ENCODE measurements at places on chromosomes 3 and 15.
A peak's percentile ranks its signal among the peaks of the same experiment; 100 is the strongest.

DNA sequence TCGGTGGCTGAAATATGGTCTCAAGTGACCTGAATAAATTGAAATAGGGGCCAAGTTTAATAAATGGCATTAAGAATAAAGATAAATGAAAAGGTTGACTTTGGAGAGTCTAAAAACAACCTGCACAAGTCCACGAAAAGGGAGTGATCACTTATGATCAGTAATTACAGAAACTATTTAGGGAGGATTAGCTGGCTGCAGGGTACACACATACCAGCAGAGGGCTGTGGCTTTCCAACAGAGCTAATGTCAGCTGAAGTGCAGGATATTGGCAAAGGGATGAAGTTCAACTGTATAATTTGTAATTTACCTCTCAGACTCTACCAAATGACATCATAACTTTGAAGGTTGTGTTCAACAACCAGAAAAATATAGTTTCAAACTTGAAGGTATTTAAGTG, 86.8 kb downstream of the SYNPR start:
- no peak for DNase-seq

GRCh38 chr3:58560771-58561311, 16.4 kb downstream of the FAM107A start:
- no peak for DNase-seq

DNA sequence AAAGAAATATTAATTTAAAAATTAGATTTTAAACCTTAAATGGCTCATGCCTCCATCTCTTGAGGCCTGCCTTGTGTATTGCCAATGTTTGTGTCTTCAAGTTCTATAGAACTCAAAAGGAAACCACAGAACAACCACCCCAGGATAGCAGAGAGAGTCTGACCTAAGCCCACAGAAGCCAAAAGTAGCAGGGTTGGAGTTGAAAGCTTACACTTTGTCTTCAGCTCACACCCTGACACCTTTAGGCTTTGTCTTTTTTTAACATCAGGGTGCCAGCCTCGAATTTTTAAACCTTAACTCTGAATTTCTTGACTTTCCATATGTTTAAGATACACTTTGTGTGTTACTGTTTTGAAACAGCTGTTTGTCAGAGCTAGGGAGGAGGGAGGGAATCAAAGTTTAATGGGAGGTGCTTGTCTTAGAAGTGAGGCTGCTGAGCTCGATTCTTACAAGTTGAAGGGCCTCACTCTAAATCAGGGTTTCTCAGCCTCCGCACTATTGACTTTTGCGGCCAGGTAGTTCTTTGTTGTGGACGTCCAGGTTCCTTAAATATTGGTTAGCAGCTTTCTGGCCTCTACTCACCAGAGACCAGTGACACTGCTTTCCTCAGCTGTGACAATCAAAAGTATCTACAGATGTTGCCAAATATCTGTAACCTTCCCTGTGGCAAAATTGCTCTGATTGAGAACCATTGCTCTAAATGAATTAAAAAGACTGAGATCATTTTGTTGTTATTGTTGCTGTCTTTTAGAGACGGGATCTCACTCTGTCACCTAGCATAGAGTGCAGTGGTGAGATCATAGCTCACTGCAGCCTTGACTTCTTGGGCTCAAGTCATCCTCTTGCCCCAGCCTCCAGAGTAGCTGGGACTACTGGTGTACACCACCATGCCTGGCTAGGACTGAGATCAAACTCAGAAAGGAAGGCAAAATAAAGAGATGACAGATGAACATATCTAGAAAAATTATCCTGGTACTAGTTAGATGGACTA, 139.2 kb upstream of the EOMES start:
- DNase-seq: no peak

DNA sequence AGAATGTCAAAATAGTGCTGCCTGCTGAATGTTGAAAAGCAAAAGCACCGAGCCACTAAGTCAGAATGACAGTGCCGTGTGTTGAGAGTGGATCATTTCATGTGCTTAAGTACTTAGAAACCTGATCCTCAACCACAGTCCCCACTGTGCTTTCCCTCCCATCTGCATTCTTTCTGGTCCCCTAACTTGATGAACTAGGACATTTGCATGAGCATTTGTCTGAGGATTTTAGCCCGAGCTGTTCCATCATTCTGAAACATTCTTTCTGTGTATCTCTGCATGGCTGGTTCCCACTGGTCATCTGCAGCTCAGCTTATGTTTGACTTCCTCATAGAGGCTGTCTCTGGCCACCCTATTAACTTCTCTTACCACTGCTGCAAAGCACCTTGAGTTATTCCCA, 42.0 kb downstream of the SST start:
- peak; percentile 43 for DNase-seq

GRCh38 chr3:110821586-110821985, 250.0 kb upstream of the NECTIN3 start:
- DNase-seq: no peak

DNA sequence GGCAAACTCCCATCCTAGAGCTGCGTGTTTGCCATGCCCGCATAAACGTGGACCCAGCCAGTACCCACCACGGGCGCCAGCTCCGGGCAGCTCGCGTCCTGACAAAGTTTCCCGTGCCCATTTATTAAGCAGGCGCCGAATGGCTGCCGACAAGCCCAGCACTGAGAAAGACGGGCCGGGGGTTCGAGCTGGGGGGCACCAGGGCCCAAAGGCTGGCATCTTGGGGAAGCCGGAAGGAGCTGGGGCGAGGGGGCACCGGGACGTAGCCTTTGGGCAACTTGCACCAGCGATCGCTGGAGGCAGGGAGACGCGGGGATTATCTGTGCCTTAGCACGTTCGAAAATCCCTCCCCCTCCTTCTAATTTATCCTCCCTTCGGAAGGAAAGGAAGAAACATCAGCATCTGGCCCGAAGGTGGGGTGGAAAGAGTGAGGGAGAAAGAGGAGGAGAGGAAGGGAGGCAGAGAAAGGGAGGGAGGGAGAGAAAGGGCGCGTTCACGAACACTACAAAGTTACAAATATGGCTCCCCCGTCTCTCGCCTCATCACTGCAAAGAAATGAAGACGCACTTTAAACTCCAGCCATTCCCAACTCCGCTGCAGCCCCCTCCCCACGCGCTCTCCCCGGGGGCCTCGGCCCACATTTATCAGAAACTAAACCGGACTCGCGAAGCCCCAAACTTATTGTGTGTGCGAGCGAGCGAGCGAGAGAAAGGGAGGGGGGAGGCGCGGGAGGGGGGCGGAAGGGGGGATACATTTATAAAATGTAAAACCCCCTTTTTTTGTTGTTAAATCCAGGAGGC, 1.0 kb downstream of the ANP32A start:
- DNase-seq: no peak

DNA sequence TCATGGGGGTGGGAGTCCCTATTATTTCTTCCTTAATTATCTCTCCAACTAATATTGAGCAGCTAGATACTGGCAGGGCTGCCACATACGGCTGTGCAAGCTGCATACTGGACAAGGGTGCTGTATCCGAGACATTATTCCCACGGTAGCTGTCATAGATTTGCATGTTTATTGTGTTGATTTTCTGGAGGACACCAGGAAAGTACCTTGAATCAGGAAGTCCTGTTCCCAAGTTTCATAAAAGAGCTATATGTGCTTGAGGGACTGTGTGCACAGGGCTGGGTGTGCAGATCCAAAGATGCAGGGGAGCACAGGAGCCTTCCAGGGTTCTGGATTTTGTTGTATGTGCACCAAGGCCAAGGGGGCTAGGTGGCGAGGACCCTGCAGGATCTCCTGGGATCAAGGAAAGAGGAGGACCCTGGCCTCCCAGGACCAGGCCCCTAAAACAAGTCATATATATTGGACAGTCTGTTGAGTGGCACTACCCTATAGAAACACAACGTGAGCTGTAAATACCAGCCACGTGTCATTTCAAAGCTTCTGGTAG, 119.2 kb upstream of the ALDH1A3 start:
- DNase-seq: no peak

DNA sequence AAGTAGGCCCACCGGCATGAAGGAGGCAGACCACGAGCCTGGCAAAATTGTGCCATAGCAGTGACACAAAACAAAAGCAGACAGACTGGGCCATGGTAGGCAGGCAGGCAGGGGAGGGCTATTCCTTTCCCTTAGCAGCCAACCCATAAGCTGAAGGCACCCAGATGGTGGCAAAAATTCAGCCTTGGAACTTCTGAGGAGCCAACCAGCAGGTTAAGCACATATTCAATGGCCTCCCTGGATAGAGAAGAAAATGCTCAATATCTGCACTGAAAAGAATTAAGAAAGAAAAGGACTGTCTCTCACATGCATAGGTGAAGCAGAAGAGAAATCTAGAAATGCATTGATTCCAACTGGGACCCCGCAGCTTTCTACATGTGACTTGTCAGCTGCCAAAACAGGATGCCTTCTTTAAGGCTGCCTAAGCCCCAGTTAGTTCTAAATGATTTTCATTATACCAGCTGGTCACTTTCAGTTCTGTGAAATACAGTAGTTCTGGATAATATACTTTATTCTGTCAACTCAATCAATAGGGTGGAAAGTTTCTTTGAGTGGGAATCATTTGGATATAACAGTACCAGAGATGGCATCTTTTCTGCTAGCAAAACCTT, 2.7 kb downstream of the PRICKLE2 start:
- DNase-seq: no peak

- no peak for DNase-seq
Measured at GRCh38 chr15:90660195-90660998, 56.7 kb upstream of the BLM start.

DNA sequence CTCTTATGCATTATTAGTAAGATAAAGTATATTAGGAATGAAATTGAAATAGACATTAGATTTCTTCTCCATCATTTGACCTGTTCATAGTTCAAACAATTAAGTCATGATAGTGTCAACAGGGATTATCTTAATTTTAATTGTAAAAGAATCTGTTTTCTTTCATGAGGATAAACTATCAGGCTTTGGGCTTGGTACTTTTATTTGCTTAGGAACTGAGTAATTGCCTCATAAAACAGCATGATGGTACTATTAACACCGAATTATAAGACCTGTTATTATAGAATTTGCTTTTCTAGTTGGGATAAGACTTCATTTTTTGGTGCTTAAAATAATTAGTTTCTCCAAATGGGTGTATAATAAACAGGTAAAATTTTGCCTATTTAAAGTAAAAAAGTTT, 71.8 kb downstream of the FNDC3B start:
- DNase-seq: no peak

DNA sequence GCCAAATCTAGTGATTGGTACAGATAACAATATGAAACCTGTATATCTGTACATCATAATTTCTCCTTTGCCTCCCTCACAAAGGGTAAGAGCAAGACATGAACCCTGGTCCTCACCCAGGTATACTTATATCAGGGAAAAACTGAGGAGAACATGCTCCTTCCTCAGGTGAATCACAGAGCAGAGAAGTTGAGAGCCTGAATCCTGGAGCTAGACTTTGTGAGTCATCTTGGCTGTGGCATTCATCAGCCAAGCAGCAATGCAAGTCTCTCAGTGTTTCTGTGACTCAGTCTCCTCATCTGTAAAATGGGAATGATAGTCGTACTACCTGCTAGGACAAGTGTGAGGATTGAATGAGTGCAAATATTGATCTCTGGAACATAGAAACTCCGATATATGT, 165.7 kb upstream of the ADAMTS9 start:
- no peak for DNase-seq

DNA sequence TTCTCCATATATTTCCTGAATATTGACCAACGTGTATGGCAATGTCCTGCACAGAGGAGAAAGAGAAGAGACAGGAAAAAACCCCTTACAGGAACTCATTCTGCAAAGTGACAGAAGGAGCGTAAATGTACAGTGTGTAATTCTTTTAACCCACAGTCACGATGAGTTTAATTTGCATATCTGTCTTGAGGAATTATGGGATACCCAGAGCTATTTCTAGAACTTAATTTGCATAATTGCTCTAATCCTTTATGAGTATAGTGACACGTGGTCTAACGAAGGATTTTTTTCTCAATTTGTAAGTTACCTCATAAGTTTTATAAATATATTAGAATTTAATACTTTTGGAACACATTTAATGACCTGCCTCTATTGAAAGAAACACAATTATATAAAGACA, 9.8 kb downstream of the GPR27 start:
- no peak for DNase-seq
